ENCODE measurements at places on chromosomes 5 and 9.

- DNase-seq: no peak
Observed at GRCh38 chr9:115250621-115251032, 132.7 kb upstream of the TNC start.

- no peak for DNase-seq
Observed at GRCh38 chr9:99057665-99058625, 47.0 kb upstream of the TGFBR1 start.

DNA sequence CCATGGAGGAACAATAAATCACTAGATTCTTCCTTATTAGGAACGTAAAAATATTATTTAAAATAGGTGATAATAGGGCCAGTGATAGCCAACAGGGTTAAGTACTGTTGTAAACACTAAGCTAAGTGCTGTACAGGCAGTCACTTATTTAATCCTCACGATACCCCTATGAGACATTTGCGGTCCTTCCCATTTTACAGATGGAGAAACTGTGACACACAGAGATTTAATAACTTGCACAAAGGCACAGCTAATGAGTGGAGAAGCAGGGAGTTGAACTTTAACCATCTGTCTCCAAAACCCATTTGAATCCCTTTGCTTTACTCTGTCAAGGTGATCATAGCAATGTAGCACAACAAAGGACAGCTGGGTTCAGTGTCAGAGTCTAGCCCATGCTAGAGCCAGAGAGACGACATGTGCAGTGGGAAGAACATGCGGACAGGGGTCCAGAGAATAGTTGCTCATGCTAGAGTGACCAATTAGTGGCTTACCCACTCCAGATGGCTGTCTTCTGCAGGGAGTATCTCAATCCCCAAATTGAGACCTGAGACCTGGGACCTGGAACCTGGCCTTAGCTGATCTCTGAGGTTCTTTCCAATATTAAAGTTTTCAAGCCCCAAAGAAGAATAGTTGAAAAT lies 28.9 kb downstream of the STXBP1 start:
- no peak for DNase-seq

GRCh38 chr5:173913686-173914321 lies 25.7 kb downstream of the CPEB4 start:
- no peak for DNase-seq

DNA sequence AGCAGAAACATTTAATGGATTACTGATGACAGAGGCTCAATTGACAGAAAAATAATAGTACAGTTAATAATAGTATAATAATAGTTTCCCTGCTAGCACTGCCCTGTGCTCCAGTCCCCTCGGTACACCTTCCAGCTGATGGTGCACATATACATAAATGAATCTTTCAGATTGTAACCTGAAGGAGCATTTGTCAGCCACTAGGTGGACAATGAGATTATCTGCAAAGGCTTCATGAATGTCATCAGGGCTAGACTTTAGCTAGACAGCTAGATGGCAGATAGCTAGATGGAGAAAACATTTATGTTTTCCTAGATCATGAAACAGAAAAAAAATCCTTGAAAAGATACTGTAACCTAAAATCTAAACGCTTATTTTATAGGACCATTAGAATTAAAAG lies 304.4 kb upstream of the SMC2 start:
- DNase-seq: no peak

Data from brain (organoid and tissue), 16 donors.